ENCODE measurements at places on chromosomes 2 and 18.

DNA sequence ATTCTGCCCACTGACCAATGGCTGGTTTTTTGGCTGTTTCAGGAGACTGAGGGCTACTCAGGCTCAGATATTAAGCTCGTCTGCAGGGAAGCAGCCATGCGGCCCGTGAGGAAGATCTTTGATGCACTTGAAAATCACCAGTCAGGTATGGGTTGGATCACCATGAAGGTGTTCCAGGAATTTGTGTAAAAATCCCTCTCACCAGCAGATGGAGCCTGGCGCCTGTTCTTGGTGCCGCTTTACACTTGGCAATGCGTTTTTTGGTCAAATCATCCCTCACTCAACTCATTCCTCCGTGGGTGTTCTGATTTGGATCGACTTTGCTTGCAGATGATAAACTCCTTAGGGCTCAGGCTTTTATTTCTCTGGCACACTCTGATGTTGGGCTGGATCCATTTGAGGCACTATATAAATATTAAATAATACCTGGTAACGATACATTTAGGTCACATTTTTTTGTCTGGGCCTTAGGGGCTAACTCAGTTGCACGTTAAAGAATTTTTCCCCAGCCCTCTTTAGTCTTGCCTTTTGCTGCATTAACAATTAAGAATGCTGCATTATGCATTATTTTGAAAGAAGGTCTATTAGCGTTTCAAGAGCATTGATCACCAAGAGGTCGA is 50.0 kb downstream of the HDHD2 start:
- no peaks in the 10 kb centered on the region for H3K27me3 ChIP-seq
- H3K36me3 ChIP-seq = no peaks in the 10 kb centered on the region
- no peaks in the 10 kb centered on the region for H3K4me1 ChIP-seq
- no peak overlapping the region for H3K27ac ChIP-seq

DNA sequence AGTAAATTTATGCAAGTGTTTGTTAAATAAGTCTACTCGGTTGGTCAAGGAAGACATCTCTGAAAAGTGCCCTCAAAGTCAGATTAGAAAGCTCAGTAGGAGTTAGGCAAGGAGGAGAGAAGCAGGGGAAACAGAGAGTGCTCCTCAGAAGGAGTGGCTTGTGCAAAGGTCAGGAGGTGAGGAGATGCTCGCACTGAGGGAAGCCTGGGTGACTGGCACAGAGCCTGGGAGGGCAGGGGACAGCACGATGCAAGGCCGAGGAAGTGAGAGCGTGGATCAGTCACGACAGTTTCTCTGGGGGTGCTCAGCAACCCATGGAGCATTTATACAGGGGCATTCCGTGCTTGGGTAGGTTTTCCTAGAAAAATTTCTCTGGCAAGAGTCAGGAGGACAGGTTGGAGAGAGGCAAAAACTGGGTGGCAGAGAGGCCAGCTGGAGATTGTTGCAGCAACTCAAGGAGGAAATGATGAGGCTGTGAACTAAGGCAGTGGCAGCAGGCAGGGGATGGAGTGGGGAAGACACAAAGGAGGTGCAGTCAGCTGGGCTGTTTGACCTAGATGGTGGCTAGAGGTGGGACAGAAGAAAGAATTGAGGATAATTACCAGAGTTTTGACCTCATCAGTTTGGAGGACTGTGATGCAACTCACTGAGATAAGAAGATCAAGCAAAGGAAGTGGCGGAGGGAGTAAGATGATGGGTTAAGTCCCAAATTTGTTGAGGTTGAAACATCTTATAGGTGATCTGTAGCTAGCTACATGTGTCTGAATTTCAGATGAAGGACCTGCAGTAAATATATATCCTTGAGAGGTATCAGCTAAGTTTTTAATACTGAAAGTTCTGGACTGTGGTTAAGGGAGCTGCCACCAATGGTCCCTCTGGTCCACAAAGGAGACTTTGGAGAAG is 52.4 kb downstream of the BCL2 start:
- no peaks in the 10 kb centered on the region for H3K36me3 ChIP-seq
- DNase-seq = no peak
- no peak overlapping the region for H3K4me3 ChIP-seq
- H3K27me3 ChIP-seq = no peaks in the 10 kb centered on the region
- peaks cover 70% of the 10 kb centered on the region for H3K4me1 ChIP-seq

DNA sequence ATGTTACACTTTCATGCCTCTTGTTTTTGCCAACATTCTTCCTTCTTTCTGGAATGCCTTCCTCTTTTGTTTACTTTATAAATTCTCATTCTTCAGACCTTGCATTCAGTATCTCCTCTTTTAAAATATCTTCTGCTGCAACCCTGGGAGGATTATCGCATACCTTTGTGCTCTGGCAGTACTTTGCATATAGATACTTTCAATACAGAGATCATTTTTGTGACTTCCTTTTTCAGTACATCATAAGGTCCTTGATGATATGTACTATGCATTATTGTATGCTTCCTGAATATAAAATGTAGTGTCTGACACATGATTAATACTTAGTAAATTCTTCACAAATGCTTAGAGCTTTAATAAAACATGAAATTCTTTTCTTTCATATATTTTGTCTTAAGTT is 538.7 kb downstream of the TRIB2 start:
- no peak overlapping the region for H3K27ac ChIP-seq
- H3K4me3 ChIP-seq = no peak overlapping the region
- no peak for DNase-seq
- no peaks in the 10 kb centered on the region for H3K4me1 ChIP-seq
- H3K27me3 ChIP-seq = no peaks in the 10 kb centered on the region

DNA sequence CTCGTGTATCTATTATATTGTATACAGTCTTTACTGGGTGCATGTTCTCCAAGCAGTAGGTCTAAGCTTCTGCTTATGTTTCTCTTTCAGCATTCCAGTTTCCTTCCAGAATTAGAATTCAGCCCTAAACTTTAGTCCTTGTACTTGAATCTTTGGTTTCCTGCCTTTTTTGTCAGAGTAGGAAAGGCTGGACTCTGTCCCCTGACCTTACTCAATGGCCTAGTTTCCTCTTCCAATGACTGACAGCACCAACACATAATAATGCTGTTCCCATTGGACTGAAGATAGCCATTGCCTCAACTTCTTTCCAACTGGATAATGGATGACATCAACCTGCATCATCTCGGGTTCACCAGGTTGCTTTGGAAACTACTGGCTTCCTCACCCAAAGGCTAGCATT is 217.0 kb downstream of the FIGN start:
- DNase-seq = no peak
- H3K4me3 ChIP-seq = no peak overlapping the region
- no peak overlapping the region for H3K27ac ChIP-seq
- H3K4me1 ChIP-seq = no peaks in the 10 kb centered on the region
- H3K27me3 ChIP-seq = no peaks in the 10 kb centered on the region
